ENCODE measurements at places on chromosomes 12 and 14.

DNA sequence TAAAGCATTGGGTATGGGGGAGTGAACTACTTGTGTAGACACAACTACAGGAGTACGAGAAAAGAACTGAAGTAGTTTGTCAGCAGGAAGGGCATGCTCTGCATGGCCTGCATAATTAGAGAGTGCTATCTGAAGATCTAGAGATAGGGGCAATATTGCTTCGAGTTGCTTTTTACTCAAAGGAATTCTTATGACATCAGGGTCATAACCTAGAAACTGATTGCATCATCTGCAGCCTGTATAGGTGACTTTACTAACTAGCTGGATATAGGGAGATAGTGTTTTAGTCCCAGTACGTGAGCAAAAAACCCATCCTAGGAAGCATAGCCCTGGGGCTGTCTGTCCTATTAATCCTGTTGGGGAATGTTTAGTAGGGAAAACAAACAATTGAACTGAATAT lies 39.8 kb downstream of the TMTC3 start:
- DNase-seq, result no peak

DNA sequence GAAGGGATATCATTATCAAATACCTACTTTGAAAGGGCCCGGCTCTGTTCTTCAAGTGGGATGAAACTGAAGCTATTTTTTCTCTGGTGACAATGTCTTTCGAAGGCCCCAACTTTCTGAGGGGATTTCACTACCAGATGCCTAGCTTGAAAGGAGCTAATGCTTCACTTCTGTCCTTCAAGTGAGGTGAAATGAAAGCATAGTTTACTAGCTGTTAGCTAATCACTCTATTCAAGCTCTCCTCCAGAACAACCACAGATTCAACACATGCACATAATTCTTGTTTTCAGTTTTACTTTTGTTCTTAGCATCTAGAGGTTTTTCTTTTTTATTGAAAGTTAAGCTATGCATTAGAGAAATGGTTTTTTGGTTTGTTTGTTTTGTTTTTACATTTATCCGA lies 571.4 kb downstream of the NOVA1 start:
- no peak for DNase-seq

DNA sequence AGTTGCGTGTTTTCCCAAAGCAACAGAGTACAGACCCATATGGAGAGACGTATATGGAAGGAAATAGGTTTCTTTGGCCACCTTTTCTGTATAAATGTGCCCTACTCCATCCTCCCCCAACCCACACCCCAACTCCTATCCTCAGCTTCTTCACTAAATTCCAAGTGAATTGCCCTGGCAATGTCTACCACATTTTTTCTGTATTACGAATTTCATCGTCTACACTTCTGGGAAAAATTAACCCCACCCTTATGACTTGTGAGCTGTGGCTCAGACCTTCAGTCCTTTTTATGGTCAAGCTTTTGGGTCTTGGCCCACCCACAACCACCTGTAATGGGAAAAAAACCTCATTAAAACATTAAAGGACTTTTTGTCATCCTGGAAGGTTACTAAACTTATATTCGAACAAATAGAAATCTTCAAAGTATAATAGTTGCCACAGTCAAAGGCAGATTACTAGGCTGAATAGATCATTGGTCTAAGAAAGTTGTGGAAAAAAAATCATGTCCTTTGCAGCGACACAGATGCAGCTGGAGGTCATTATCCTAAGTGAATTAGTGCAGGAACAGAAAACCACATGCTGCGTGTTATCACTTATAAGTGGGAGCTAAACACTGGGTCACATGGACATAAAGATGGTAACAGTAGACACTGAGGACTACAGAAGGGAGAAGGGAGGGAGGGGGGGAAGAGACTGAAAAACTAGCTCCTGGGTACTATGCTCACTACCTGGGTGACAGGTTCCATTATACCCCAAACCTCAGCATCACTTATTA lies 15.7 kb upstream of the NFKBIA start:
- no peak for DNase-seq

DNA sequence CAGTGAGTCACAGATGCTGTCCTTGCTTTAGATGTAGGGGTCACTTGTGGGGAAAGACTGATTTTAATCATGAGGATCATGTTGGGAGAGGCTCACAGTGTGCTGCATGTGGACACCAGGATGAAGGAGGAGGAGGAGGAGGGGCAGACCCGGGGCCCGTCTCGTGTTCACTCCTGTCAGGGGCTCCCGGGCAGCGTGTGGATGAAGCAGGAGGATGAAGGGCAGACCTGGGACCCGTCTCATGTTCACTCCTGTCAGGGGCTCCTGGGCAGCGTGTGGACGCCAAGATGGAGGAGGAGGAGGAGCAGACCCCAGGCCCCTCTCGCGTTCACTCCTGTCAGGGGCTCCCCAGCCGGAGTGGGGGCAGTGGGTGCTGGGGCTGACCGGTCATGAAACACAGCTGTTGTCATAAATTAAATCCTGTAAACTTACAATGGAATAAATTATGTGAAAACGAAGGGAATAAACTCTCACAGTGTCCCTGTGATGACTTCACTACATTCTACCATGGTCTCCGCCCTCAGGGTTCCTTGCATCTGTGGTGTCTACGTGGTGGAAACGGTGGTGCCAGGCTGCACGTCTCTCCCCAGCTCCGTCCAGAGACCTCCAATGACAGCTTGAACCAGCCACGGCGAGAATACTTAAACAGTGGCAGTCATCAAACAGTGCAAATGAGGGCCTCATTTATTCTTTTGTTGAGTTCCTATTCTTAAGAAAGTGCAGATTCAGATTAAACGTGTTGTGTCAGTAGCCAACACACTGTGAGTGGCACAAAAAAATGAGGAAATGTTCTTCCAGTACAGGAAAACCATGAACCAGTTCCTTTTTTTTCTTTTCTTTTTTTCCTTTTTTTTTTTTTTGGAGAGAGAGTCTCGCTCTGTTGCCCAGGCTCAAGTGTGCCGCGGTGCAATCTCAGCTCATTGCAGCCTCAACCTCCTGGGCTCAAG lies 37.7 kb upstream of the SFSWAP start:
- no peak for DNase-seq

DNA sequence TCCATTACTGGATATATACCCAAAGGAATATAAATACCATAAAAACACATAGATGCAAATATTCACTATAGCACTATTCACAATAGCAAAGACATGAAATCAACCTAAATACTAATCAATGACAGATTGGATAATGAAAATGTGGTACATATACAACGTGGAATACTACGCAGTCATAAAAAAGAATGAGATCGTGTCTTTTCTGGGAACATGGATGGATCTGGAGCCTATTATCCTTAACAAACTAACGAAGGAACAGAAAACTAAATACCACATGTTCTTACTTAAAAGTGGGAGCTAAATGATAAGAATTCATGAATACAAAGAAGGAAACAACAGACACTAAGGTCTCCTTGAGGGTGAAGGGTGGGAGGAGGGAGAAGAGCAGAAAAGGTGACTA lies 76.5 kb downstream of the SLC38A4 start:
- no peak for DNase-seq

GRCh38 chr14:105471297-105471821 lies 3.3 kb upstream of the CRIP2 start:
- DNase-seq, result no peak

- DNase-seq, result no peak
Measured at GRCh38 chr14:23028799-23029198, 5.9 kb downstream of the PSMB5 start.

GRCh38 chr14:81309511-81309910 lies 88.8 kb upstream of the GTF2A1 start:
- DNase-seq, result no peak

- peak; percentile 20 for DNase-seq
Measured at GRCh38 chr14:56119201-56119981, 1.2 kb downstream of the PELI2 start.

DNA sequence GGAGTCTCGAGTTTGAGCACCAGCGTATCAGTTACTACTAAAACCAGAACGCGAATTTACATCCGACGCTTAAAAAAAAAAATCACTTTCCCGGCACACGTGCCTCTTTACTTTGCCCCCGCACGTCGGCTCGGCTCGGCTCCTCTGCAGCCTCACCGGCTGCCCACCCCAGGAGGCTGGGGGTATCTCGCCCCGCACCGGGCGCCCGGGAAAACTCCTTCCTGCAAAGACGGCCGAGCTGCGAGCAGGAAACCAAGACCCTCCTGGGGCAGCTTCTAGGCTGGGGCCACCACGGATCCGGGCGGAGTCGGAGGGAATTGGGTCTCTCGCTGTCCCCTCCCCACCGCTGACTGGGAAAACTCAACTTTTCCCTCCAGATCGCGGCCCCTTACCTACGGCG lies 610 bp downstream of the VSIG10 start:
- DNase-seq, result no peak

DNA sequence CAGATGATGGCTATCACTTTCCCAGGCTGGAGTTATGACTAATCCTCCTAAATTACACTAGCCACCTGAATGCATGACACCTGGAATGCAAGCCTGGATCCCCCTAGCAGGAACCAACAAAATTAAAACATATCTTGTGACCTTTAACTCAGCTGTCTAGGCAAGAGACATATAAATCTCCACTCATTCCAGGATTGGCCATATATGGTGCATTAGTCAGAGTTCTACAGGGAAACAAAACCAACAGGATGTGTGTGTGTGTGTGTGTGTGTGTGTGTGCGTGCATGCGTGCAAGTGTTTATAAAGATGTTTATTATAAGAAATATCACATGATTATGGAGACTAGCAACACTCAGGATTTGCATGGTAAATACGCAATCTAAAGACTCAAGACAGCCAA lies 212.8 kb downstream of the KIF21A start:
- peak; percentile 1 for DNase-seq

GRCh38 chr14:44204061-44204835 lies 302.8 kb downstream of the FSCB start:
- peak; percentile 20 for DNase-seq

DNA sequence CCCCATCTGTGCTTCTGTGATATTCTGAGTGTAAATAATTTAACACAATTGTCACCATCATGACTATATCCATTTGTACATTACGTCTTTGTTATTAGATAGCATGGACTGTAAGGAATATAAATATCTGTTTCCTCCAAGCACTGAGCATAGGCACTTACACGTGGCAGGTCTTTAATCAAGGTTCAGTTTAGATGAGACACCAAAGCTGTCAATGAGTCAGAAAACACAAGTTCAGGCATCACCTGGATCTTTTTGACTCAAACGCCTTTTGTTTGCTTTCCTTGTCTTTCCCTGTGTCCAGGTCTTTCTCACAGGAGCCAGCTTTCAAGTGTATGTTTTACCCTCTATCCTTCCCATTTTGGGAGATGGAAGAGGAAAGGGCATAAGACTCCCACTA lies 163.2 kb upstream of the CCDC198 start:
- DNase-seq, result no peak

- no peak for DNase-seq
Measured at GRCh38 chr12:31647086-31647491, 12.4 kb upstream of the ETFBKMT start.

DNA sequence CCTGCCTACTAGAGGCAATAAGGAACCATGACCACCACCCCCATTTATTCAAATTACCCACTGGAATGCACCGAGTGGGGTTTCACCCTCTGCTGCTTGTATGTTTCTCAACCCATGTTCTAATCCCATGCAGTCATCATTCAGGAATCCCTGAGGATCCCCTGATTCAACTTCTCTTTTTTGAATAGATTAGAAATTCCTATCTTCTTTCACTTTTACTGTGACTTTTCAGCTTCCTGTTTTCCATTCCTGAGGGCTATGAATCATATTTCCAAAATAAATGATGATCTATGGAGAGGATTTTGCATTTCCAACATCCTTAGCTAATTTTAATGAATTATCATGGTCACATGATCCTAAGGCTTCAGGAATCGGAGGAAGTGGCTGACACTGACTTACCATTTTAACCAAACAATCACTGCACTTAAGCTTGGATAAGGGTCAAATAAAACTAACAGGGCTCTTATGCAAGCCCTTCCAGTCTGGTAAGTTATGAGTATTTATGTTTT lies 19.4 kb upstream of the P2RX4 start:
- DNase-seq, result peak; percentile 97

DNA sequence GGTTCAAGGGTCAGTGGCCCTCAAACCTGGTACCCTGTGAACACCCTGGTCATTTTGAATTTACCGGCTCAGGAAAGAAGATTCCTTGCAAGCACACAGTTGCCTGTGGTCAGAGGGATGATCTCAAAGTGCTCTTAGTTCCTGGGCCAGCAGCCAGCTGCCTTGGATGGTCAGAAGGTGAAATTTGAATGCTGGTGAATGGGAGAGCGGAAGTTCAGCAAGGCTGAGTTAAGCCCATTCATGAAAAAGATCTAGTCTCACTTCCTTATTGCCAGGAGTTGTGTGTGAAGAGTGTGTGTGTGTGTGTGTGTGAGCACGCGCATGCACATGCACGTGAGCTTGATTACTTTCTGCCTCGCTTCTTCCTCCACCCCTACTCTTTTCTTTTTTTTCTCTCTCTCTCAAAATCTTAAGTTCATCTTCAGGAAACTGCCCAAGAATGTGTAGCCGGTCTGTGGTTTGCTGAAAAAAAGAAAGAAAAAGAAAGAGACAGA lies 155.5 kb upstream of the CCND2 start:
- DNase-seq, result peak; percentile 9

- DNase-seq, result no peak
Measured at GRCh38 chr12:34347367-34347766, 325.1 kb downstream of the ALG10 start.

GRCh38 chr12:9123781-9124382 lies 8.2 kb upstream of the A2M start:
- DNase-seq, result no peak

- DNase-seq, result no peak
Measured at GRCh38 chr12:114134922-114135321, 168.8 kb upstream of the RBM19 start.

DNA sequence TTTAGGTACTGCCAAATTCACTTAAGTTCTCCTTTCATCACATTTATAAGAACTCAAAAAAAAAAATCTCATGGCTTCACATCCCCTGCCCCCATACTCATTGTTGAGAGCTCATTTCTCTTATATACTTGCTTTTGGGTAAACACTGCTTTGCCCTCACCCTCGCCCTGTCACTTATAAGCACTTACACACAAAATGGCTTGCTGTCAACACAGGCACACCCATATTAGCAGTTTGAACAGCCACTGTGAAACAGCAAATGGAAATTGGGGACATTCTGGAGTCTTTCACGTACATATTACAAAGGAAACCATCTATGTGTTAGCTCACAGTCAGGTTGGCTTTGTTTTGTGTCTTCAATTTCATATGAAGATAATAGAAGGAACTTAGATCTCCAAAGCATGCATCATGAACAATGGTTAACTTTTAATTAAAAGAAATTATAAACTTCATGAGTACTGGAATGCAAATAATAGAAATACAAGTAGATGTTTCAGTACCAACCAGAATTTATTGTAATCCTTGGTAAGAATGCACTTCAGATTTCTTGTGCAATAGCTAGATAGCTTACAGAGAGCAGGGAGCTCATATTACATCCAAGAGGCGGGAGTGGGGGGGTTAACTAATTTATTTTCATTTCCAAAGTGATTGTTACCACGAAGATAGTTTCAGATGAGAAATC lies 272.2 kb downstream of the ALG10B start:
- no peak for DNase-seq

DNA sequence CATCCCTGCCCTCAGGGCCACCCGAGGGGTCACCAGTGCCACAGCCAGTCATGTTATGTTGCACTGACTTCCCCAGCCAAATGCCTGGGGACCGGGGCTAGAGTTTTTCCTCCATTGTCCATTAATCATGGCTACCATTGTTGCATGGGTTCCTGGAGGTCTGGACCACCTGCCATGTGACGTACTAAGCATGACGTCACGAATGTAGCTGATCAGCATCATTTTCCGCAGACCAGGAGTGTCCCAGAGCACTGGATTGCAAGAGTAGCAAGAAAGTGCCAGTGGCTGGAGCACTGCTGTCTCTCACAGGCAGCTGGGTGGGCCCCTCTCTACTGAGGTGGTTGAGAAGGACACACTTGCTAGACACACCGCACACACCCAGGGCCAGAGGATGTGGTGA lies 6.9 kb upstream of the C14orf180 start:
- no peak for DNase-seq
